ENCODE measurements at places on chromosomes 4 and X. TPM values are rescaled to one million over a fixed set of nuclear protein-coding genes. Genes with fewer than 3 reads are reported as not detected.

The DUSP9 gene
- 4.0 TPM for total RNA-seq

The BEND4 gene
- under 0.01 TPM for total RNA-seq

The CYBB gene
- 2.3 TPM for total RNA-seq

- no peak overlapping the region for H3K4me3 ChIP-seq
- peak overlapping the region; percentile 16 for H3K27ac ChIP-seq
- H3K27me3 ChIP-seq = no peaks in the 10 kb centered on the region
- no peaks in the 10 kb centered on the region for H3K4me1 ChIP-seq
- DNase-seq = no peak
Measured at GRCh38 chrX:38571058-38571457, 9.7 kb downstream of the TSPAN7 start.

DNA sequence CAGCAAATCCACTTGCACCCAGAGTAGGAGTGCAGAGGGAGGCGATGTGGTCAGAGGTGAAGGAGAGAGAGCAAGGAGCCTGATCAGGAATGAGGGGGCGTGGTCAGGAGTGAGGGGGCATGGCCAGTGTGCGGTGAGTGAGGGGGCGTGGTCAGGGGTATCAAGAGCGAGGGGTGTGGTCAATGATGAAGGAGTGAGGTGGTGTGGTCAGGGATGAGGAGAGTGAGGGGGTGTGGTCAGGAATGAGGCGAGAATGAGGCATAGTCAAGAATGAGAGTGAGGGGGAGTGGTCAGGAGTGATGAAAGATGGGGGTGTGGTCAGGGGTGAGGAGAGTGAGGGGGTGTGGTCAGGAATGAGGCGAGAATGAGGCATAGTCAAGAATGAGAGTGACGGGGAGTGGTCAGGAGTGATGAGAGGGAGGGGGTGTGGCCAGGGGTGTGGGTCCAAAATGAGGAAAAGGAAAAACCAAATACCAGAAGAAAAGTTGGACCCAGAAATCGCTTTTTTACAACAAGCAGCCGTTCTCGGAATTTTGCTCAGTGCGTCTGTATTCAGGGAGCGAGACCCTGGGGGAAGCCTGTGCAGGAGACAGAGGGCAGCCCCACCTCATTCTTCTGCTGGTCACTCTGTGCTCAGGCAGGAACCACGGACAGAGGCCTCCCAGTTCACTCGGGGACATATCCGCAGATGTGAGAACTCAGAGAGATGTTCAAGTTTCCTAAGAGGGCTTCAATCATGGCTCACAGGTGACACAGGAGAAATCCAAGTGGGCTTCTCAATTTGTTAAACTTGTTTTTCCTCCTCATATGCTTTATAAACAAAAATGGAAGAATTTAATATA lies 47.5 kb downstream of the MAGEA1 start:
- no peak for DNase-seq
- H3K27ac ChIP-seq = no peak overlapping the region
- H3K36me3 ChIP-seq = no peaks in the 10 kb centered on the region
- H3K4me1 ChIP-seq = no peaks in the 10 kb centered on the region
- H3K4me3 ChIP-seq = no peak overlapping the region

The YY2 gene
- 1.4 TPM for total RNA-seq

DNA sequence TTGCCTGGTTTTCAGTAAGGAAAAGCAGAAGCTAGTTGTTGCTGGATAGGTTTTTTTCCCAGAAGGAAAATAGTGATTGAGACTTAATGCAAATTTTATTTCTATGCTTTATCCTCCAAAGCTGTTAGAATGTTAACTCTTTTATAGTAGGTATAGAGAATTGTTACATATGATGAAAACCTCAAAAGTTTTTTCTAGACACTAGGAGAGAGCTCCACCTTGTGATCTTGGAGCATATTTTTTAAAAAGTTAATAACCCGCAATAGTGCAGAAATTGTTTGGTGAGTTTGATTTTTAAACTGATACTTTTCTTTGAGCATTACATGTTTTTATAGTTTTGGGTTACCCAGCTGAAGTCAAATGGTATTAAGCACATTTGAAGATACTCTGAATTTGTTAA lies 56.5 kb downstream of the STAG2 start:
- DNase-seq = no peak
- no peaks in the 10 kb centered on the region for H3K27me3 ChIP-seq
- H3K4me1 ChIP-seq = no peaks in the 10 kb centered on the region
- H3K36me3 ChIP-seq = no peaks in the 10 kb centered on the region
- H3K4me3 ChIP-seq = no peak overlapping the region

The DUX4 gene
- not detected for total RNA-seq

- no peaks in the 10 kb centered on the region for H3K36me3 ChIP-seq
- DNase-seq = no peak
- no peak overlapping the region for H3K4me3 ChIP-seq
- no peak overlapping the region for H3K27ac ChIP-seq
Measured at GRCh38 chrX:115364670-115365069, 75.2 kb downstream of the LUZP4 start.

The DSPP gene
- total RNA-seq = 0.09 TPM

GRCh38 chrX:40531056-40531826 lies 49.5 kb upstream of the ATP6AP2 start:
- H3K27ac ChIP-seq = no peak overlapping the region
- no peaks in the 10 kb centered on the region for H3K4me1 ChIP-seq
- no peaks in the 10 kb centered on the region for H3K27me3 ChIP-seq
- H3K4me3 ChIP-seq = no peak overlapping the region
- DNase-seq = no peak

The SCML1 gene
- 2.6 TPM for total RNA-seq

The SCML2 gene
- total RNA-seq = 2.2 TPM

- H3K27ac ChIP-seq = no peak overlapping the region
- H3K4me1 ChIP-seq = peaks cover 6% of the 10 kb centered on the region
- no peaks in the 10 kb centered on the region for H3K27me3 ChIP-seq
- no peak for DNase-seq
- H3K4me3 ChIP-seq = no peak overlapping the region
Measured at GRCh38 chr4:6627832-6628231, 12.7 kb upstream of the MRFAP1 start.

The N4BP2 gene
- 5.8 TPM for total RNA-seq
